ENCODE measurements at places on chromosomes 5 and 9.

DNA sequence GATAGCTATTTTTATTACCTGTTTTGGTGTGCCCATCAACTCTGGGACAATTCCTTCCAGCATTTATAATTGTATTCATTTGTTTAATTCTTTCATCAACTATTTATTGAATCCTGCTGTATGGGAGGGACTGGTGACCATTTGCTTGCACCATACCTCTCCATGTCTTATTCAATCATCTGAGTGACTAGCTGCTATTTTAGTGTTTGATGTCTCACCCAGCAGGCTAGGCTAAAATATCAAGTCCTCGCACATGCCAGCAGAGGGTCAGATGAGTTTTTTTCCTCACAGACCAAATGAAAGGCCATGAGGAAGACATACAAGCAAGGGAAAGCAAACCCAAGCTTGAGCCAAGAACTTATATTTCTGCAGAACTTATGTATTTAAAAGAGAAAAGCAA lies 63.9 kb downstream of the CETN3 start:
- no peak for DNase-seq

DNA sequence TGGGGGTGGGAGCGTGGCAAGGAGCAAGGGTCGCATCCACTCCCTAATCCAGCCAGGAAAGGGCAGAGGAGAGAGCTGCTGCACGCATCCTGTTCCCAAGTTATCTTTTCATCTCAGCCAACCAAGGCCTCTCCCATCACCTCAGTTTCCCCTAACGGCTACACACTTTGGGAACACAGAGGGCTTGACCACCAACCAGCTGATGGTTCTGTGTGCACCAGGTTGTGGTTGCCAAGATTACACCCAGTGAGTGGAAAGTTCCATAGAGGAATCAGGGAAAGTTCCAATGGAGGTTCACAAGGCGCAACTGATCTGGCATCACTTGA lies 53.9 kb downstream of the ADAM19 start:
- DNase-seq, result no peak

- no peak for DNase-seq
Measured at GRCh38 chr5:112417931-112418658, 982 bp downstream of the EPB41L4A start.

GRCh38 chr5:124045412-124045811 lies 533.4 kb downstream of the CSNK1G3 start:
- DNase-seq, result no peak

All from iPS-NIHi11 (cell line).